ENCODE measurements at places on chromosomes 3 and 15. TPM values are rescaled to one million over a fixed set of nuclear protein-coding genes. Genes with fewer than 3 reads are reported as not detected.

DNA sequence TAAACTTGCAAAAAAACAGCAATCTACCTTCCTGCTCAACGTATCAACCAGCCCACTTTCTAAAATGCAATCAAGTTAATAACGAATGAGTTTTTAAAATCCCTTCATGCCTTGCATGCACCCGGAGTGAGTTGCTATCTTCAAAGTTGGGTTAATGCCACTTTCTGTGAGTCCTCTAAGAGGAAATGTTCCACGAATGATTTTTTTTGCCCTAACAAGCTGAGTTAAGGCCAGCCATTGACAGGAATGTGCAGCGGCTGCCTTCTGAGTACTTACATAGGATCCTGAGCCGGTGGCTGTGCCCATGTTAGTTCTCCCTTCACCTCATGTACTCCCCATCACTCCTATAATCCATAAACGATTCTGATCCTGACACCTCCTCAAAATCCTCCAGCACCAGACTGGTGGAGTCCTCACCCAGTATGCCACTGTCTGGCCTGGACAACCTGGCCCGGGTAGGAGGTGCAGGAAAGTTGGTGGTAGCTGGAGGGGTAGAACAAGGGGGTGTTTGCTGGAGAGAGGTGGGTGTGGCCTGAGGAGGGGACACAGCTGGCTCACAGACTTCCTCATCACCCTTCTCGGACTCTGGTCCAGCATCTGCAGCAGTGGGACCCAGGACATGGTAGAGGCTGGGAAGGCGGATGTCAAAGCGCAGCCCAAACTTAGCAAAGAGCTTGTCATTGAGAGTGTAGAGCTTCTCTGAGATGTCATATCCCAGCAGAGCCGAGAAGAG lies 12.4 kb downstream of the POPDC2 start:
- DNase-seq: no peak

DNA sequence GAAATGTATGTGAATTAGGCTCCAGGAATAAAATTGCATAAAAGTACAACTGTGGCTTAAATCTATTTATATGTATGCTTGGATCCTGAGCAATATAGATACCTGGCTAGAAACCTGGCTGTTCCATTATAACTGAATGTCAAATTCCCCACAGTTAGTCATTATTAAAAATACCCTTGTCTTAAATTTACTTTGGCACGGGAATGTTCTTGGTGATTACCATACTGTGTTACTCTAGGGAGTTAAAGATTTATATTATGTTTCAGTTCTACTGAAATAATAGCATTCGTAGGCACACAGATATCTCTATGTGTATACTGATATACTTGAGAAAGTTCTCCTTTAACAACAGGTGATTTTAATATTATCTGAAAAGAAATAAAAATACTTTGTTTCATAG lies 394.1 kb downstream of the PTPRG start:
- DNase-seq: no peak

The IGSF10 gene
- 0.83 TPM for total RNA-seq

- DNase-seq: peak; percentile 59
Observed at GRCh38 chr3:16181361-16181760, 6.9 kb downstream of the GALNT15 start.

The IQCF6 gene
- total RNA-seq: not detected

GRCh38 chr3:46110701-46111493 lies 83.6 kb upstream of the XCR1 start:
- DNase-seq: peak; percentile 78

The MESP1 gene
- 0.86 TPM for total RNA-seq

DNA sequence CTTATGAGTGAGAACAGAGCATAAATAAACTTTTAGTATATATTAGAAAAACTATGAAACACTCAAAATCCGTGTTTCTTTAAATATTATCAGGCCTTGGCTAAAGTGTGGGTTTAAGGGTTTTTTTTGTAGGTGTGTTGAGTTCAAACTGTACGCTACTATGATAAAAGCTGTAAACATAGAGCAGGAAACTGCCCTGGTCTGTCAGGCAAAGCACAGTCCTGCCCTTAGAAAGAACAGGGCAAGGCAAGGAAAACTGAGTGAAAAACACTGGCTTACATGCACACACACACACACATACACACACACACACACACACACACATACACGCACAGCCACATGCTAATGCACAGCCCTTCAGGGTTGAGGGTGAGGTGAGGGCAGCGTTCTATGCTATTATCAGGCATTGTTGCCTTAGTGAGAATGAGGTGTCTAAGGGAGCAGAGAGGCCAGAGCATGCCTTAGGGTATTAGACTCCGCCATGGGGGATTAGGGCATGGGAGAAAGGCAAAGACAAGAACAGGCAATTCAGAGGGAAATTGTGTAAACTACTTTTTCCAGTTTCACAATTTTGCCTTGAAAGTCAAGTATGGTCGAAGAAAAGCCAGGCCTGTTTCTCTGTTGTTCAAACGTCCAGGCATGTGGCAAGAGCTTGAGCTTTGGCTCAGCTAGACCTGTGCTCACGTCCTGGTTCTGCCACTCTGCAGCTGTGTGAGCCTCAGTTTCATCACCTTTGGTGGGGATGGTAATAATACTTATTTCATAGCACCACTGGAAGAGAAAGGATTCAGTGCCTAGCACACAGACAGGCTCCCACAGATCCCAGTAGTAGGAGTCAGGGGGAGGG lies 36.3 kb upstream of the TPM1 start:
- DNase-seq: no peak

GRCh38 chr3:128195802-128196201 lies 42.5 kb downstream of the EEFSEC start:
- DNase-seq: no peak

The GOLGA6L7 gene
- not detected for total RNA-seq

GRCh38 chr15:86691091-86691663 lies 611.5 kb downstream of the AGBL1 start:
- no peak for DNase-seq

DNA sequence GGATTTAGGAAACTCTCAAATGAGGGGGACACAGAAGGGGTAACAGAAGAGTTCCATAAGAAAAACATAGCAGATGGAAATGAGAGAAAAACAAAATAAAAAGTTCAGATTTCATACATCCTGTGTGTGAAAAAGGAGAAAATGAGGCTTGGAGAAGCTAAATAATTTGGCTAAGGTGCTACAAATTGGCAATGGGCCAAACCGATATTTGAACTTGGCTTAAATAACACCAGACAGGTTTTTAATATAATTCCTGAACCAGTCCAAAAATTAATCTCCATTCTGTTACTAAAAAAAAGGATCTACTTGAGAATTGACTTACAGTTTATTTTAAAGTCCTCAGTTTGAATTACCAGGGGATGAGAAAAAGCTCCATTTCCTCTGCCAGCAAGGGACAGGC lies 342.9 kb upstream of the DPH6 start:
- no peak for DNase-seq

The TMEM212 gene
- not detected for total RNA-seq

- peak; percentile 90 for DNase-seq
Observed at GRCh38 chr15:70504299-70504951, 258.9 kb downstream of the UACA start.

DNA sequence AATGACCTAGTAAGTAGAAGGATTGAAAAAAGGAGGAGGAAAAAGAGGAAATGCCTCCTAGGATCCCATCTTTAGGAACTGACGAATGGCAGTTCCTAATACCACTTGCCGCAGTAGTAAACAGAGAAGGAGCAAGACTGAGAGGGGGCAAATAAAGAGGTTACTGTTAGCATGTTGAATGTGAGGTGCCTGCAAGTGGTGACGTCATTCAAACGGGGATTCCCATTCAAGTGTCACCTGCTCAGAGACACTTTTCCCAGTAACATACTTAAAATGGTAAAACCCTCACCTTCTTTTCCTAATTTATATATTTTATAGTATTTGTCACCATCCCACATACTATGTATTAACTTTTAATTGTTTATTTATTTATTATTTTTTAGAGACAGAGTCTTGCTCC lies 178.9 kb downstream of the IL5RA start:
- DNase-seq: no peak

GRCh38 chr3:112303764-112304325 lies 9.8 kb upstream of the SLC9C1 start:
- no peak for DNase-seq

Data from cardiac septum (tissue), 1 donor.